ENCODE measurements at places on chromosomes 4 and X. TPM values are rescaled to one million over a fixed set of nuclear protein-coding genes. Genes with fewer than 3 reads are reported as not detected.

The SPANXN3 gene
- not detected for total RNA-seq

The FRG2 gene
- total RNA-seq = not detected

GRCh38 chrX:33333271-33333670 is 121.9 kb upstream of the DMD start:
- no peak for DNase-seq

GRCh38 chrX:123013141-123013540 is 170.9 kb upstream of the GRIA3 start:
- peak; percentile 1 for DNase-seq

The TCEAL5 gene
- not detected for total RNA-seq

- DNase-seq = no peak
These were observed 27.2 kb downstream of the TNIP2 start for GRCh38 chr4:2728806-2729532.

The GASK1B gene
- 27.2 TPM for total RNA-seq

The TREX2 gene
- 7.8 TPM for total RNA-seq

DNA sequence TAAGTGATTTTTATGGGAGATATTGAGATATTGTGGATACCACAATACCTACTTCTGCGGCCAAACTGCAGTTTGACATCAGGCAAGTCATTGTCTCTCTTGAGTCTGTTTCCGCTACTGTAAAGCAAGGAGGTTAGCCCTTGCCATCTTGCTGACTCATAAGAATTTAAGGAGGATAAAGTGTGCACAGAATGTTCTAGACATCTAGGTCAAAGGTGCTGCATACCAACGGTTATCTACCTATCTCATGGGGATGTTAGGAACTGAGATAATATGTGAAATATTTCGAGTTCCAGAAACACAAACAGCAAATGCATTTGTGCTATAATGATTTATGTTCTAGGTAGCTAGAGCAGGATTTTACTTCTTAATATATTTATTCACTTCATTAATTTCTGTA is 211.5 kb upstream of the NR3C2 start:
- DNase-seq = no peak

The BEND4 gene
- total RNA-seq = not detected

GRCh38 chr4:87838890-87839591 is 6.3 kb downstream of the MEPE start:
- DNase-seq = peak; percentile 23

GRCh38 chr4:40193016-40193571 is 3.7 kb upstream of the RHOH start:
- no peak for DNase-seq

The LIAS gene
- 8.5 TPM for total RNA-seq

GRCh38 chr4:120049732-120050494 is 16.7 kb downstream of the MAD2L1 start:
- DNase-seq = peak; percentile 61

The GDPD2 gene
- total RNA-seq = 0.17 TPM

DNA sequence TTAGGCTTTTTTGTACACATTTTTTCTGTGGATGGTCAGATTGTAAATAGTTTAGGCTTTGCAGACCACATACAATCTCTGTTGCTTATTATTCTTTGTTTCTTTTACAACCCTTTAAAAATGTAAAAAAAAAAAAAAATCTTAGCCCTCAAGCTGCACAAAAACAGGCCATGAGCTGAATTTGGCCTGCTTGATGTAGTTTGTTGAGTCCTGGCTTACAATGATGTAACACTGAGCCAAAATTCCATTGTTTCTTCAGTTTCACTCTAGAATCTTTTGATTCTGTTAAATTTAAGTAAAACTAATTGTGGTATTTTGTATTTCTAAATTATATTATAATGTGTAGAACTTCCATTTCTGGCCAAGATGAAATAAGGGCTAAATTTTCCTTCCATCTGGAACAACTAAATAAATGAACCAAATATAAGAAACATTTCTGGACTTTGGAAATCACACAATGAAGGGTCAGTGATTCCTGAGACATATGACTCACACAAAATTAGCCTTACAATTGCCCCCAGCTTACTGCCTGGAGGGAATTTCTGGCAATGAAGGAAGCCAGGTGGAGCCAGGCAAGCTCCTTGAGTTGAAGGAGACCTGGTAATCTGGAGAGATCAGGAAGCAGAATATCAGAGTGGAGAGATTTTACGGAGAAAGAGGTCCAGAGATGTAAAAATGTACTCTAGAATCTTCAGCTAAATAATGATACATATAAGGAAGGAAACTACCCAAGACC is 29.8 kb downstream of the IQCM start:
- peak; percentile 39 for DNase-seq

GRCh38 chr4:97513917-97514316 is 629.4 kb downstream of the STPG2 start:
- DNase-seq = no peak

GRCh38 chr4:41257257-41257901 is 651 bp downstream of the UCHL1 start:
- DNase-seq = no peak

DNA sequence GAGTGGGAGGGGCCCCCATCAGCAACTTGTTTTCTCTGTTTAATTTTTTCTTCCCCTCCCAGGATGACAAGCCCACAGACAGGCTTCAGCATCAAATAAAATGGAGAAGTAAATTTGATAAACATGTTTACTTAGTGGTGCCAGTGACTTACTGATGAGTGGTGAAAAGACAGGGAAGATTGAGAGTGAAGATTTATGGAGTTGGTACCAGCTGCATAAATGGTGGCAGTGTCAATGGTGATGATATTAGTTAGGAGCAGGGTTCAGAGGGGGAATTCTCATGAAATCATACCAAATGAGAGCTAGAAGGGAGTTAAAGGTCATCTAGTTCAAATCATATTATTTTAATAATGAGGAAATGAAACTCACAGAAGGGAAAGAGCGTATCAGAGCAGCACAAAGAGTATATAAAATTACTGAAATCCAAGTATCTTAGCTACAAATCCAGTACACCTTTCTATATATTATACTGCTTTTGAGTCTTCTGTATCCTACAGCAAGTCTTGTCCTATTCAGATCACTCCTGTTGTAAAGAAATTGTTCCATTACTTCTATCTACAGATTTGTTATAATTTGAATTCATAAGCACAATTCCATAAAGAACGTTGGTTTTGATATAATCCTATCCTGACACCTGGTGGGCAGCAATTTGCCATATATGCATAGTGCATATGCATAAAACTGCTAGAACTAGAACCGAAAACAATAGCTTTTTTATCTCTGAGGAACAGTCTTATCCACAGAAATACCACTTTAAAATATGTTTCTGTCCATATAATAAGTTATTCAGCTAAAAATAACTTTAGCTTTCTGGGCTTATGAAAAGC is 5.0 kb downstream of the P2RY10 start:
- DNase-seq = no peak

DNA sequence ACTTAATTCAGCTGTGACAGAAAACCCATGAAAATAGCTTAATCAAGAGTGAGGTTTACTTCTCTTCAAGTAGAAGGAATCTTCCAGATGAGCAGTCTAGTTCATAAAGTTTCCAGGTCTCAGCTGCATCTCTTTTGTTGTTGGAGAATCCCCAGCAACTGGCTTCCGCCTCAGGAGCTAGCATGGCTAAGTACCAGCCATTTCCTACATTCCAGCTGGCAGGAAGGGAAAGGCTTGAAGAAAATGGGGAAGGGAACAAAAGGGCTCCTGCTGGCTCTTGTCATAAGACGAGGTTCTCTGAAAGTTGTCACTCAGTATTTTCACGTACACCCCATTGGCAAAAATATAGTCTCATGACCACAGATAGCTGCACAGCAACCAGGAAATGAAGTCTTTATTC is 27.3 kb upstream of the TRIM2 start:
- DNase-seq = no peak

- no peak for DNase-seq
These were observed 127.4 kb downstream of the SH3RF1 start for GRCh38 chr4:169143335-169143734.

DNA sequence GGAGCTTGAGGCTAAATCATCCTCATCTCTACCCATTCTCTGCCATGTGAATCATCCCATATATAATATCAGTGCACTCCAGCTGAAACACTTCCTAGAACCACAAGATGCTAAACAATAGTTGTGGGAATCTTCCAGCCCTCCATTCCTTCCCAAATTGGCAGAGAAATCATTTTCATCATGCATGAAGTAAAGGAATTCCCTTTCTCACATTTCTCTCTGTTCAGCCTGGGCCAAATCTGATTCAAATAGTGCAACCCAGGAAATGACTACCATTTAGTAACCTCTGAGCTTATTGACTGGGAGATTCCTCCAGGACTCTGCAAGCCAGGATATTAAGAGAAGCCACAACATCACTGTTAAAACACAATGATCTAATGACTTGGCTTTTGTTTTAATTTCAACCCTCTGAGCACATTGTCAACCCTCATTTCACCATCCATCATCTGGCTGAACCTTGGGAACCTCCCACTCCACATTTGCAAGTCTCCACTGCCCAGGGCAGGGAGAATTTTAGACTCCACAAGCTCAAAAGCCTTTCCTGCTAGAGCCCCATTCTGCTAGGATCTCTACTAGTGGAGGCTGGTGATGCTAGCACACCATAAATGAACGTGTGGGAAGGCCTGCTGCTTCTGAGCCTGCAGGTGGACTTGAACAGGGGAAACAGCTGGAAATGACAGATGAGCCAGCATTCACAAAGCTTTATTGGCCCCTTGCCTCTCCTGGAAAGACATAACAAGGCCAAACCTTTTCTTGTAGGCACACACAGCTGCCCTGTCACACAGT is 133.9 kb downstream of the TET2 start:
- peak; percentile 70 for DNase-seq

The SOX3 gene
- total RNA-seq = not detected

- no peak for DNase-seq
These were observed 18.9 kb upstream of the SH3KBP1 start for GRCh38 chrX:19906293-19906692.

DNA sequence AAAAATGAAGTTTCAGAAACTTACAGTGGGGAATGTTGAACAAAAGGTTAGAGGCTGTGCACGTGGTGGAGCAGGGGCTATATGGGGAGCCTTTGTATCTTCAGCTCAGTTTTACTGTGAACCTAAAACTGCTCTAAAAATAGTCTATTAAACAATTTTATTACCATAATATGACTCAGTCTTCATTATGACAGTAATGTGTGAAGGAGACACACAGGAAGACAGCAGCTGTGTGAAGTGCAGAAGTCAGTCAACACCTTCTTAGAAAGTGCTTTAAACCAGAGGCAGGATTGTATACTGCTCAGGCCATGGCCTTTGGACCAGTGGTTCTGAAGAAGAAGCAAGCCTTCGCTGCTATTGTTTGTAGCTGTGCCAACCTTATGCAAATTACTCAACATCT is 89.7 kb downstream of the ARHGAP10 start:
- peak; percentile 28 for DNase-seq

GRCh38 chr4:148116264-148116663 is 325.9 kb downstream of the NR3C2 start:
- no peak for DNase-seq

- peak; percentile 48 for DNase-seq
These were observed 335.4 kb downstream of the BCOR start for GRCh38 chrX:39762266-39762841.

The GPRIN3 gene
- total RNA-seq = not detected

- peak; percentile 96 for DNase-seq
These were observed 316.6 kb upstream of the BOD1L1 start for GRCh38 chr4:13944095-13944511.

The ZNF674 gene
- 7.4 TPM for total RNA-seq

GRCh38 chrX:139892512-139892911 is 40.3 kb downstream of the ATP11C start:
- no peak for DNase-seq

The CT83 gene
- not detected for total RNA-seq

DNA sequence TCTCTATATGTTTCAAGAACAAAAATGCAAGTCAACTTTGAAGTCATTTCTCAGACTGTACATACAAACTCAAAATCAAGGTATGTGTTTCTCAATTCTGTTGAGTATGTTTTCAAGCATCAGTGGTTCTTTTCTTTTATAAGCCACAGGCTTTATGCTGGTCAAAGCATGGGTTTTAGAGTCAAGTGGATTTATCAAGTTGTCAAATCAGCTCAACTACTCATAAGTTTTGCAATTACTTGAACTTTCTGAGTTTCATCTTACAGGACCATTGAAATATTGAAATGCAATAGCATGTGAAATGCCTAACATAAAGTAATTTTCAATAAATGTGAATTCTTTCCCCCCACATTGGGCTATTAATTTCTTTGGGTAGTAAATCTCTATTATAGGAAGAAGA is 239.9 kb upstream of the DKK2 start:
- DNase-seq = no peak

GRCh38 chrX:30735839-30736238 is 82.6 kb downstream of the GK start:
- peak; percentile 47 for DNase-seq

The CSAG2 gene
- not detected for total RNA-seq

The DMP1 gene
- total RNA-seq = not detected

DNA sequence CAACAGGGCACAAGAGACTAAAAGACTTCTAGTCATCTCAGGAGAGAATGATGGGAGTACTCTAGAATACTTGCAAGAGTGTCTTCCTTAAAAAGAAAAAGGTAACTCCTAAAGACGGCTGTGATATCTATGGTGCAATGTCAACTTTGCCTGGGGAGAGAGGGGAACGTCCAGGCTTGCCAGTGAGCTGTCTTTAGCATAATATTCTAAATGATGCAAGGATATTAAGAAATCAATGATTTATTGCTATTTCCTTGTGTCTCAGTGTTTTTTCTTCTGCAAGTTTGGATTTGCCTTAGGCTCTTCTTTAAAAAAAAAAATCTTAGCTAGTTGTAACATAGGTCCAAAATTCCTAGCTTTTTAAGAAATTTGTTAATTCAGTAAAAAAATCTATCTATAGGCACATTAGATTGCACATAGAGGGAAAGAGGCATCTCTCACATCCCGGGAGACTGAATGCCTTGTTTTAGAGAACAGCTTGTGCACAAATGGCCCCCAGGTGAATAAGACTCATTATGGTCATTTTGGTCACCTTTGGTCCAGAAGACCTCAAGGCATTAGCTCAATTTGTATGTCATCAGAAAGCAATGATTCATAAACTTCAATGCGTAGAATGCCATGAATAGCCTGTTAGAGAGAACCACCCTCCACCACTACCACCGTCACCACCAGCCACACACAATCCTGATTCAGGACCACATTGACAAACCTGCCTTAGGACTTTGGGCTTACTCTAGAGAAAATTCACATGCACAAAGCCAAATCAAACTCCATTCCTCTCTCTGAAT is 104.1 kb downstream of the PALLD start:
- DNase-seq = peak; percentile 93

- no peak for DNase-seq
These were observed 22.7 kb upstream of the TBC1D14 start for GRCh38 chr4:6886886-6887285.

DNA sequence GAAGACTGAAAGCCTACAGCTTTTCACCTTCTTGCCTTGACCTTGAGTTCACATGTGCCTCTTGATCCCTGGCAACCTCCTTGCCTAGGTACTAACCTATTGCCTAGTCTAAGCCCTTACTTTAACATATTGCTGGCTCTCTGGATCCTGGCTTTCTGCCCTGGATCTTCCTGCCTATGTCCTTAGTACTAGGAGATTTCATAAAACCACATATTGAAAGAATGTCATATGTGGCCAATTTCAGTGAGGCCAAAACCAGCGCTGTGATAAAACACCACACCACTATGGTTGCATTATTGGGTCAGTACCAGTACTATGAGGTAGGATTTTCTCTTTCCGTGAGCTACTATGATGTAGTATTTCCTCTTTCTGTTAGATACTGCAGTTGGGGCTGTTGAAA is 80.4 kb downstream of the CT47B1 start:
- no peak for DNase-seq
